ENCODE measurements at places on chromosomes 12 and 14.

DNA sequence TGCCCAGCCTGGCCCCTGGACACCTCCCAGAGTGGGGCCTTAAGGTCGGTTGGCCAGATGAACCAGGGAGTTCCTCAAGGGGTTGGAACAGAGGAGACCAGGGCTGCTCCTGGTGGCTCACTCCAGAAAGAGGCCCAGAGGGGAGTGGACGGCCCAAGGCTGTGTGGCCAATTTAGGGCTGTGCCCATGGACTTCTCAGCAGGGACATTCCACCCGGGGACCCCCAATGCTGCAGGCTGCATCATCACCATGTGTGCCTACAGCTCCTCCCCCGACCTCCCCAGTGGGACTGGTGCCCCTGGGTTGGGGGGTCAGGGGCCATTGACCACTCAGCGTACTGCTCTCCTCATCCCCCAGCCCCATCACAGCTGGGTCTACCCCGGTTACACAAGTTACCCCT, 17.6 kb upstream of the CYP46A1 start:
- DNase-seq: no peak

GRCh38 chr14:68956724-68957123, 22.4 kb downstream of the ACTN1 start:
- no peak for DNase-seq

DNA sequence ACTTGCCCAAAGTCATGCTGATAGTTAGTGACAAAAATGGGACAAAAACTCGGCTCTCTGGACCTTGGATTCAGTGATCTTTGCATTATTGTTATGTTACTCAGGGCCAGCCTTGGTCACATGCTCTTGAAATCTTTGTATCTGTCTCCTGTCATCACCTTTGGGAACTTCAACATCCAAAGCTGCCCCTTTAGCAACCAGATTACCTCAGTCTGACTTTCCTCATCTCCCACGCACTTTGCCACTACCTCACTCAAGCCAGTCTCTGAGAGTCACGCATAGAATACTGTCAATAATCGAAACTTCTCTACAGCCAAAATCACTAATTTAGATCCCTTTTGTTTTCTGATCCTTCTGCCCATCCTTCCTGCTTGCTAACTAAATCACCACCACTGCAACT, 90.8 kb upstream of the DAAM1 start:
- DNase-seq: no peak

DNA sequence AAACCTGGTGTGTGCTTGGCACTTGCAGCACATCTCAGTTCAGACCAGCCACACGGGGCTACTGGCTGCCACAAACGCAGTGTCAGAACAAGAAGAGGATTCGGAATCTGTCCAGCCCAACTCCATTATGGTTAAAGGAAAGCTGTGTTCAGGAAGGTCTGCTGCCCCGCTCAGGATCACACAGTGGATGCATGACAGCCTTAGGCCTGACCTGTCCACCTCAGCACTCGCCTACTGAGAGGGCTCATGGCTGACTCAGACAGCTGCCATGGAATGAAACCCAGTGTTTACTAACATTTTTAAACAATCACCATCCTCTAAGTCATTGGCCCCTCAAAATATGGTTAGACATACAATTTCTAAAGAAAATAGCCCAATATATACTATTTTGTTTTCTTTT, 5.6 kb upstream of the NIN start:
- no peak for DNase-seq

Measured in NCI-H1436 treated with DMSO at 0.1 percent for 48 hours (cell line).